Memory B cell (primary cell): ENCODE measurements at places on chromosomes 4 and X.

DNA sequence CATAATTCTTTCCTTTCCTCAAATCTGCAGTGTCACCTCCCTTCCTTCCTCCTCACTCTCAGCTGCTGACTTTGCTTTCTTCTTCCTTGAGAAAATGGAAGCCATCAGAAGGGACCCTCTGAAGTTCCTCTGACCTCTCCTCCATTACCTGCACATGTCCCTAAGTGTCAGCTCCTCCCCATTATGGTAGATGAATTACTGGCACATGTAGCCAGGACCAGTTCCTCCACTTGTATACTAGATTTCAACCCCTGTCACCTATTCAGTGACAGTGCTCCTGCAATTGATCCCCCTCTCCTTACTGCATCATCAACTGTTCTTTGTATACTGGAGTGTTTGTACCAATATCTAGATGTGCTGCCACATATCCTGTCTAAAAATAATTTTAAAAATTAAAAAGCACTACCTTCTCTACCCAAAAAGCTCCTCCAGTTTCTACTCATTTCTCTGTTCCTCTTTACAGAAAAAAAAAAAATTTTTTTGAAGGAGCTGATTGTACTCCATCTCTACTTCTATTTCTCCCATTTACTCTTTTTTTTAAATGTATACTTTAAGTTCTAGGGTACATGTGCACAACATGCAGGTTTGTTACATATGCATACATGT lies 78.6 kb downstream of the CLCN5 start:
- no peak for DNase-seq

GRCh38 chrX:104707042-104707441 lies 141.0 kb downstream of the IL1RAPL2 start:
- DNase-seq: no peak

- DNase-seq: no peak
Observed at GRCh38 chrX:635428-636090, 5.0 kb downstream of the SHOX start.

DNA sequence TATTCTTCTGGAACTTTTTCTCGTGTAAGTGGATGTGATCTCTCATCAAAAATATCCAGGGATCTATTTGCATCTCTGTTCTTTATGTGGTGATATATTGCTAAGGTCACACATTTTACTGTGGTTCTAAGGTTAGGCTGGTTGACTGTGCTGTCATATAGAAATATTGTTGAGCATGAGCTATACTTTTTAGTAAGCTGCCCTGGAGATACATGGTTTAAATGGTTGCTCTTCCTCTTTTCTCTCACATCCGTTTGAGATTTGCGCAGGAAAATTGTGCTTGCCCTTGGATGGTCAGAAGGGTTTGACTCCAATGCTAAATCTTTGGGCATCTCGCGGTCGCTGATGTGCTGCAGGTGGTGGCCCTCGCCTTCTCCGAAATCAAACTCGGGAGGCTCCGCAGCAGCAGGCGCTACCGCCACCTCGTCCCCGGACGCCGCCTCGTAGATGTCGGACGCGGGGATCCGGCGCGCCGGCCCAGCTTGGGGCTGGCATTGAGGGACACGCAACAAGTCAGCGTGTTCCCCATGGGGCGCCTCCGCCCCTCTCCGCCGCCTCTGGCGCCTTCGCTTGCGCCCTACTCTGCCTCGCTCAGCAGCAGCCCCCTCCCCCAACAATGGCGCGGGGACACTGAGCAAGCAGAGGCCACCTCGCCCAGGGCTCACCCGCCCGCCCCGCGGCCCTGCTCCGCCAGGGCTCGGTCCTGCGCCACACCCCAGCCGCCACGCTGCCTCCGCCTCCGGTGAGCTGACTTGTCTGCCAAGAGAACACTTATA lies 154.5 kb downstream of the MSN start:
- peak; percentile 2 for DNase-seq

- no peak for DNase-seq
Observed at GRCh38 chr4:68708566-68708965, 38.1 kb upstream of the UGT2B15 start.

GRCh38 chr4:110041735-110042134 lies 129.1 kb downstream of the EGF start:
- no peak for DNase-seq

DNA sequence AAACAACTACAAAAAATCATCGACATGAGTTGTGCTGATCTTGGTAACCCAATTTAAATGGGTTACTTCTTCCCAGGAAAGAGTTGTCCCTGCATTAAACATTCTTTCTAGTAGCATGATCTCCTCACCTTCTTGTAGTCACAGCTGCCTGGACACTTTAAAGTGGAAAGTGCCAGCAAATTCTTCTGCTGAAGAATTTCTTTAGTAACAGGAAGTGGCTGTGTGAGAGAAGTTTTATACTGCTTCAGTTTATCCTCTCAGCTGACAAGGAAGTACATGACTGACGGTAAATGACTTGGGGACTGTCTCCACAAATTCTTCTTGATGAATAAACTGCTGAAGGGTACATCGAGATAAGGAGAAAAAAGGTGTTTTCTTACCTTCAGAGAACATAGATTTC lies 18.2 kb upstream of the TNIP3 start:
- no peak for DNase-seq

- DNase-seq: peak; percentile 28
Observed at GRCh38 chrX:48945517-48946348, 11.7 kb downstream of the OTUD5 start.

- DNase-seq: no peak
Observed at GRCh38 chr4:23438764-23439163, 451.1 kb downstream of the PPARGC1A start.

GRCh38 chrX:41389311-41389888 lies 55.4 kb downstream of the DDX3X start:
- DNase-seq: no peak

DNA sequence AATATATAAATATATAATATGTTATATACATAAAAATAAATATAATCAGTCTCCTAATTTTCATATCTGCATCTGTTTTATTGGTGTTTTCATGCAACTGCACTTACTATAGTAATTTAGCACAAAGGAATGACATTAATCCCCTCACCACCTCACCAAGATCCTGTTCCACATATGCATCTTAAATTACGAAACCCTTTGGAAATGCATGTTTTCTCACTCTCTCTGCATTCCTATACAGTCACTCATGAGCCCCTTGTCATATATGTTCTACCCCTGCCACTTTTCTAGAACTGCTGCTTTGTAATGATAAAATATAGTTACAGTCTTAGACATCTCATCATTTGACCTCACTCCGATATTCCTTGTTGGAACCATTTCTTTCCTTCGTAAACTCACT lies 728.7 kb upstream of the SLIT2 start:
- DNase-seq: no peak

DNA sequence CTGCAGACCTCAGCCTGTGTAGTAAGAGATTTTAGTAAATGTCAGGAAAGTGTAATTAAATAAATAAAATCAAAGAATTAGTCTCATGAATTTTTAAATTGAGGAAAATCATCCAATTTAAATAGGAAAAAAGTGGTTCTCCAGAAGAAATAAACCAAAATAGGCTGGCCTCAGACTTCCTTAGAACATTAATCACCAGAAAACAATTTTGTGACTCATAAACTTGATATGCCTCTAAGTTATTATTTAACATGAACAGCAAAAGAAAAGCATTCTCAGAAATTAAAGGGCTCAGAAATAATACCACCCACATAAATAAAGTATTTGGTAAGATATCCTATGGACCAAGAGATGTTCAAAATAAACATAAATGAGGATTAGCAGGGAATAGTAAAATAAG lies 14.3 kb downstream of the FAM47B start:
- no peak for DNase-seq

DNA sequence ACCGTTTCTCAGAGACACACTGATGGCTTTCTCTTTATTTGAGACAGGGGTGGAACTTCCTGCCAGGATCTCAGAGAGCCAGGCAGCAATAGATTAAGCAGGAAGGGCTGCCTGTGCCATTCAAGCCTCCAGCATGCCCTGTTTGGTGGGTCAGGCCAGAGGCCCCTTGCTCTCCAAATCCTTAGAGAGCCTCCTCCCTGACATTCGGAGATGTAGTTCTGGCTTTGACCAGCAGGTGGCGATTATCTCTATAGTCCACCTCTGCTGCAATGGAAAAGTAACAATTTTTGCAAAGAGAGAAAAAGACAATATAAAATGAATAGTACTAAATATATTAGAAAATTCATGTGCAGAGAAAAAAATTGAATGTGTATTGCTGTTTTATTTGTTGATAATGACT lies 93.9 kb downstream of the NXF2B start:
- peak; percentile 37 for DNase-seq

DNA sequence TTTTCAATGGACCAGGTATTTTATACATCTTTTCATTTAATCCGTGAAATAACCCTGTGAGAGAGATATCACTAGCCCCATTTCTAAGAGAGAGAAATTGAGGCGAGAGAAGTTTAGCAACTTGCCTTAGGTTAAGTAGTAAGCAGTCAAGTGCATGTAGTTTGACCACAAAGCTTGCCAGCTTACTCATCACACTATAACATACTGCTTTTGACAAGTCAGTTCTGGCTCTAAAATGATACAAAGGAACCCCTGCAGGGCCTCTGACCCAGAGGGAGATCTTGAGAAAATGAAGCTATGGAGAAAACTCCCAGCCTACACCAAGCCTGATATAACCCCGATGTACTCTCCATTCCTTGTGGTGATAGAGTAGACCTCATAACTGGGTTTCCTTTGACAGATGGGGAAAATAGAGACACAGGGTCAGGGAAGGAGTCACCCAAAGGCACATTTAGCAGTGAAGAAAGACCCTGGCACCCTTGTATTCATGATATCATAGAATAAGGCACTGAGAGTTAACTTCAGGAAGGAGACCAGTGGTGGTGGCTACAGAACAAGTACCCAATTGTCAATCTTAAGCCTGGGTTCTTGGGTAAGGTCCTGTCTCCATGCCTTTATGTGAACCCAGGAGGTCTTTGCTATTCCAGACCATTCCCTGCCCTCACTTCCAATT lies 60.2 kb upstream of the MSN start:
- no peak for DNase-seq

DNA sequence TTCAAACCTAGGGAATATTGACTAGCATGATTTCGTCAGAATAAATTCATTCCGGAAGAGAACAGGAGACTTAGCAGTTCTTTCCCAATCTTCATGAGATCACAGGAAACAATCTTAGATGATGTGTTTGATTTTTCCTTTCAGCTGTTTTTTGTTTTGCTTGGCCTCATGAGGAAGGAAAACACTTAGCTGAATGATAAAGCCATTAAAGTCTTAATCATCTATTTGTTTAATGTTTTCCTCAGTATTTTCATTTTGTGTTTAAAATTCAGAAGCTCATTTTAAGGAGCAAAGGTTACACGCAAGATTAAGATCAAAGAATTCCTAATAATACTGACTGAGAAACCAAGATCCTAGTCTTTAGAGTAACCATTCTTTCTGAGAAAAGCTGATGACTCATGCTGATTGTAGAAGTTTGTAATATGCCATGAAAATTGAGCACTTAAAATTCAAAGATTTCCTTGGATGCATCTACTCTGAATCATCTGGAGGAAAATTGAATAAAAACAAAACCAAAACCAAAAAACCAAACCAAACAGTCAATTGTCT lies 15.4 kb upstream of the TBC1D19 start:
- DNase-seq: no peak

DNA sequence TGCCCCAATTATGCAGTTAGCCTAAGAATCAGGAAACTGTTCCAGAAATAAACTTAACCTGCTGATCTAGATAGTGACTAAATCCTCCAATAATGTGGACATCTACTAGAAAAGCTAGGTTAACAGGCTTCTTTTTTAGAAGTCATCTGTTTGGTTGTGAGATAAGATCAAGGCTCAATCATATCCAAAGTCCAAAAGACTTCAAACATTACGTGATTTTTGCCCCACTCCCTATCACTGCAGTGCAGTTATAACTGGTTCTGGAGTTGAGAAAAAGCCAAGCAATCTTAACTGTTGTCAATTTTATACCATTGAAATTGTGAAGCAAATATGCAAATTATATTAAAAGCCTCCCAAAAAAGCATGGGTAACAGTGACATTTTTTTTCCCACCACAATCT lies 781.4 kb downstream of the KLHL13 start:
- DNase-seq: no peak

DNA sequence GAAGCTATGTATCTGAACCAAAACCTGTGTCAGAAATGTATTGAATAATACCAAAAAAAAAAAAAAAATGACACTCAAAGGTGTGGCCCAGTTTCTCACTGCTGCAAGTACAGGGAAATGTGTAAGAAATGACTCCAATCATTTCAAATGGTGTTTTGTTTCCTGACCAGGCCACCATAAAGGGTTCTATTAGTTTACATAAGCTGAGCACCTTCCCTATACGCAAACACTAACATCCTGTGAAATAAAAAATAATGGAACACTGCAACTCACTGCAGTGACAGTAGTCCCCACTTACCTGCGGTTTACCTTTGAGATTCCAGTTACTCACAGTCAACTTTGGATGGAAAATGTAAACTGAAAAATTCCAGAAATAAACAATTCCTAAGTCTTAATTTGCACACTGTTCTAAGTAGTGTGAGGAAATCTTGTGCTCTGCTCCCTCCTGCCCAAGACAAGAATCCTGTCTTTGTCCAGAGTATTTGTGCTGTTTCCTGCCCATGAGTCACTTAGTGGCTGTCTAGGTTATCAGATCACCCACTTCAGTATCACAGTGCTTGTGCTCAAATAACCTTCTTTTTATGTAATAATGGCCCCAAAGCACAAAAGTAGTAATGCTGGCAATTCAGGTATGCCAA lies 265.3 kb downstream of the RCHY1 start:
- no peak for DNase-seq

- DNase-seq: no peak
Observed at GRCh38 chr4:67593741-67594175, 35.2 kb downstream of the STAP1 start.

- no peak for DNase-seq
Observed at GRCh38 chr4:75511841-75512240, 2.4 kb downstream of the RCHY1 start.

- no peak for DNase-seq
Observed at GRCh38 chrX:70480660-70481018, 36.0 kb downstream of the DLG3 start.

DNA sequence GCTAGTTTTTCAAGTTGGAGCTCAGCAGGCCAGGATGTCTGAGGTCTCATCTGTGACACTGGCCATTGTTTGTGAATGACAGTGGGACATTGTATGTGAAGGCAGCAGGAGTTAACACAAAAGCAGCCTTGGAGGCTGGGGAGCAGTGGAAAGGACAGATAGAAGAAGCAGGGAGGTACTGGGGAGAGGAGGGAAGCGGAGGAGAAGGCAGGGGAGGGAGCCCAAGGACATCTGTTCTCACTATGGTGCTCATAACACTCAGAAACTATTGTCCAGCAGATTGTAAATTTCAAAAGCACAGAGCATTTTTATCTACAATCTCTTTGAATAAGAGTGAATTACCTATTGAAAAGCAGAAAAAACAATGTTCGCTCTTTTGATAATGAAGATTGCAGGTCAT lies 253.6 kb upstream of the DIPK2B start:
- DNase-seq: no peak

- no peak for DNase-seq
Observed at GRCh38 chr4:174041555-174042105, 241.8 kb downstream of the FBXO8 start.

- DNase-seq: peak; percentile 18
Observed at GRCh38 chr4:184453365-184454160, 20.8 kb downstream of the IRF2 start.

GRCh38 chr4:82623121-82623683 lies 61.4 kb upstream of the TMEM150C start:
- no peak for DNase-seq
